A549 treated with RU486 at 1 μM for 4 hours (cell line): ENCODE measurements at places on chromosomes 12 and 14. TPM values are rescaled to one million over a fixed set of nuclear protein-coding genes. Genes with fewer than 3 reads are reported as not detected.

HOXC10 gene
- 2.2 to 5.4 TPM (median 2.6 TPM) in 5 replicates for total RNA-seq

DTX3 gene
- 16.2 to 18.8 TPM (median 17.8 TPM) in 5 replicates for total RNA-seq

FITM1 gene
- 0.17 to 0.31 TPM in 2 of 5 replicates, not detected in the others for total RNA-seq

RERG gene
- 0.15 to 0.22 TPM (median 0.16 TPM) in 4 of 5 replicates, not detected in the other for total RNA-seq

ITGB7 gene
- total RNA-seq: 0.23 to 0.59 TPM (median 0.45 TPM) in 5 replicates

ART4 gene
- total RNA-seq: 0.16 TPM in 1 of 5 replicates, not detected in the others

PTCSC3 gene
- not detected in 5 replicates for total RNA-seq

IRAK3 gene
- 0.08 to 0.33 TPM (median 0.11 TPM) in 5 replicates for total RNA-seq

ABHD12B gene
- total RNA-seq: not detected in 5 replicates

PCNX1 gene
- 14.6 to 26.7 TPM (median 16.2 TPM) in 5 replicates for total RNA-seq

LRP10 gene
- total RNA-seq: 59.9 to 82.8 TPM (median 72.1 TPM) in 5 replicates

RCOR1 gene
- 17.7 to 27.7 TPM (median 26.2 TPM) in 5 replicates for total RNA-seq

NPFF gene
- not detected in 5 replicates for total RNA-seq

GZMB gene
- not detected in 5 replicates for total RNA-seq

ASPG gene
- total RNA-seq: 0.13 TPM in 1 of 5 replicates, not detected in the others

CLEC1B gene
- total RNA-seq: not detected in 5 replicates
